ENCODE measurements at places on chromosomes 3 and 15. TPM values are rescaled to one million over a fixed set of nuclear protein-coding genes. Genes with fewer than 3 reads are reported as not detected.
A peak's percentile ranks its signal among the peaks of the same experiment; 100 is the strongest.

DNA sequence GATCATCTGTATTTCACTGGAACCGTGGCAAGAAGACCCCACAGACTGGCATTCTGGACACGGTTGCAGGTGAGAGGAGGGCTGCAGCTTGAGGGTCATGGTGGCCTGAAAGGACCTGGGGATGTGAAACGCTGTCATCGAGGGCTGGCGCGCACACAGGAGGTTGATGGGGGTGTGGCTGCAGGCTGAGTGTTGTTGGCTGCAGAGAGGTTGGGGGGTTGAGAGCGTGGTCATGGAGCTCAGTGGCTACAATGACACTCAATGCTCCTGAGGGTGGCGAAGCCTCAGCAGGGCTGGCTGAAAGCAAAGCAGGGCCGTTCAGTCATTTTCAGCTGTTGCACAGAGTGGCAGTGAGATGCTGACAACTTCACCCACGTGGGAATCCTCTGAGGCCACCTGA lies 21.0 kb downstream of the CPN2 start:
- H3K27ac ChIP-seq: no peak overlapping the region
- H3K4me1 ChIP-seq: peaks cover 4% of the 10 kb centered on the region
- DNase-seq: no peak
- no peaks in the 10 kb centered on the region for H3K27me3 ChIP-seq
- no peak overlapping the region for H3K4me3 ChIP-seq

The SCN5A gene
- under 0.01 TPM for total RNA-seq

The EPHB3 gene
- total RNA-seq: 0.32 TPM

The GPR87 gene
- 3.4 TPM for total RNA-seq

The SCG5 gene
- total RNA-seq: not detected

DNA sequence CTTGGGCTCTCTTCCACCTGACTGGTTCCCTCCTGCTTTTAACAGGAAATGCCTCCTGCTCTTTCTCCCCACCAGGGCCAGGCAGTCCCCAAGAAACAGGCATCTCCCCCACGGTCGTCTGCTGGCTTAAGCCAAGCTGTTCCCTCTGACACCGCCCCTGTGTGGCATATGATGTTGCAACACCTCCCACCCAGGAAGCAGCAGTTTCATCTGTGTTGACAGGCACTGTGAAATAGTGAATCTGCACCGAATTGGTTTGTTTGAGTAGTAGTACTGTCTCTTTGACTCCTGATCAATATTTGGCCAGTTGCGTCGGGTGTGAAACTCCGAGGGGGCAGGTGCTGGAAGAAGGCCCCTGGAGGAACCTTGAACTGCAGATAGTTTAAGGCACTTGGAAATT lies 188.8 kb downstream of the FEZF2 start:
- H3K27me3 ChIP-seq: no peaks in the 10 kb centered on the region
- no peak for DNase-seq
- H3K27ac ChIP-seq: no peak overlapping the region
- no peak overlapping the region for H3K4me3 ChIP-seq

DNA sequence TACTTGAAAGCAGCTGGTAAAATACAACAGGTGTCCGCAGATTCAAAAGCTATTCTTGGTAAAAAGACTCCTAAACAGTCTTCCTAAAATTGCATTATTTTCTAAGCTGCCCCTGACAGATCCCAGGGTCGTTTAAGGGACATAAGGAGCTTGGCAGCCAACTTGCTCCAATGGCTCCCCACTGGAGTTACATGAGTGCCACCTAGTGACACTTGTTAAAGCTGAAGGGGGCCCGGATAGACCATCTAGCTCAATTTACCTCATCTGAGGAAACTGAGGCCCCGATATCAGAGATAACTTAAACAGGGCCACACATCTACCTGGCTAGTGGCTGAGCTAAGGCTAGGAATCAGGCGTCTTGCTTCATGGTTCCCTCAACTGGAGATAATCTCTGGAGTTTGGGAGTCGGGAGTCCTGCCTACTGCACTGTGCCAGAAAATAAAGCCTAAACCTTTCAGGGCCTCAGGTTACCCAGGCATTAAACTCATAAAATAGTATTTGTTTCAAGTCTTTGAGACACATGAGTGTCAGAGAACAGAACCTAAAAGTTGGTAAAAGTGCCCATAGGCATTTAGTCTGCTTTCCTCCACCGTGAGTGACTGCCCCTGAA lies 6.5 kb upstream of the TBC1D23 start:
- no peak for DNase-seq
- H3K36me3 ChIP-seq: no peaks in the 10 kb centered on the region
- H3K27me3 ChIP-seq: no peaks in the 10 kb centered on the region
- H3K4me1 ChIP-seq: no peaks in the 10 kb centered on the region

- peak overlapping the region; percentile 85 for H3K27ac ChIP-seq
- H3K36me3 ChIP-seq: no peaks in the 10 kb centered on the region
- no peak for DNase-seq
- H3K4me3 ChIP-seq: peak overlapping the region; percentile 63
- no peaks in the 10 kb centered on the region for H3K27me3 ChIP-seq
Observed at GRCh38 chr15:70853318-70853972, 512 bp downstream of the LARP6 start.

Measured in breast epithelium (tissue), 4 donors.